ENCODE measurements at places on chromosomes 4 and X.

DNA sequence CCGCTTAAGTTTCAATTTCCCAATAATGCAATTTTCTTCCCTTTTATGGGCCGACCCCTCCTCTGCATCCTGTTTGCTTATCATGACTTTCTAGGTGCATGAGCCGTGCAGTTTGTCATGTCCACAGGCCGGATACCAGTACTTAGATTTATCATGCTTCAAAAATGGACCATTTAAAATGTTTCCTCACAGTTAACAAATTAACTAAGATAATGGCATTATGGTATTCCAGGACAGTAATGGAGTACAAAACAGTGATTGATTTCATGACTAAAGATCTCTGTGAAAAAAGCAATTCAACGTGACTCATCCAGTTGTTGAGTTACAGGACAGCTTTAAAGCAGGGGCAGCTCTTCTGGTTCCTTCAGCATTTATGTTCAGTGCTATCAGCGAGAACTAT, 23.0 kb downstream of the SNX25 start:
- DNase-seq: no peak

DNA sequence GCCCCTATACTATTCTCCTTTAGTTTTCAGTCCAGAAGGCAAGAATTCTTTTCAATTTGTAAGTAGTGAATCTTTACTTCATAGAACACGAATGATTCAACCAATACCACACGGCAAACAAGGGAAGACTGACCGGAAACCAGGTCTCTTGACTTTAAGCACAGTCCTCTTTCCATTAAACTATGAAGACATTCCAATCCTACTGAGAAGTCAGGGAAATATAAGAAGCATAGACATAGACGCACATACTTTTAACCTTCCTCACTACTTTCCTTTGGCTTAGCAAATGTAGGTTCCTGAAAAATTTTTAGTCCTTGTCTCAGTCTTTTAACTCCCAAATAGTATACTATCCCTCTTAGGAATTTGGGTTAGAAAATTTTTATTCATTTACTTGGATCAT, 9.1 kb downstream of the CHRDL1 start:
- DNase-seq: no peak

DNA sequence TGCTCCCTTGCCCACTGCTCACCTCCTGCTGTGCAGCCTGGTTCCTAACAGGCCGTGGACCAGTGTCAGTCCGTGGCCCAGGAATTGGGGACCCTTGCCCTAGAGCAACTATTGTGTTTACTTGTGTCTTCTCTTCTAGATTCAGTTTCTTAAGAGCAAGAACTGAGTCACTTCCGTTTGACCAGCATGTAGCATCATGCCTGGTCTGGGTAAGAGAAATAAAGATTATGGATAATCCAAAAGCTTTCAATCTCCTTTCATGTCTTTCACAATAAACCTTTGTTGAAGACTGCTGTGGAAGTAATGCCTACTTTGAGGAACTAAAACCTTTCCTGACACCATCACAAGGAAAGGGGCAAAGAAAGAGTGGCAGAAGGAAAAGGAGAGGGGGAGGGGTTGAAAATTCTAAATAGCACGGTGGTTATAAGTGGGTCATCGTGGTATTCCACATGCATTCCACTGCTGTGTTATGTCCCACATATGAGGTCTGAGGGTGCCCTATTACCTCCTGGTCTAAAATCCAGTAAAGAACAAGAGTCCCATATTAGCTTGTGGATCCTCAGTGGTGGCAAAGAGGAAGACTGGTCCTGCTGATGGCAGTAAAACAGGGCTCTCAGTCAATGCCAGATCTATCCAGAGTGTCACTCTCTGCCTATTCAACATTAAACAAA, 133.4 kb downstream of the RASL11B start:
- no peak for DNase-seq

DNA sequence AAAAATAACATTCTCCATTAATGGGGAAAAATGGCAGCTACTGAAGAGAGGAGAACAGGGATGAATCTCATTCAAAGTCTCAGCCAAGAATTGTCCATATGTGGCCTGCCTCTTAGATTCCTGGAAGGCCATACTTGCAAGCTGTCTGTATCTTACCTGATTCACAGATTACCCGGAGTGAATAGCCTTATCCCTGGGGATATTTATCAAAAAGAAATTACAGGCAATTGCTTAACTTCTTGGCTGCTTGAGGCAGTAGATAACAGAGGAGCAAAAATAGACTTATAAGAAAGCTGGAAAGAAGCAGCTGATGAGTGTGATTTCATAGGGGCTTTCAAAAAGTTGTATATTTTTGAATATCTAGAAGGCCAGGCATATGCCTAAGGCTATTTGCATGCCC, 68.8 kb upstream of the PPP1R2C start:
- DNase-seq: no peak

- no peak for DNase-seq
Measured at GRCh38 chrX:13495232-13495631, 74.2 kb upstream of the EGFL6 start.

DNA sequence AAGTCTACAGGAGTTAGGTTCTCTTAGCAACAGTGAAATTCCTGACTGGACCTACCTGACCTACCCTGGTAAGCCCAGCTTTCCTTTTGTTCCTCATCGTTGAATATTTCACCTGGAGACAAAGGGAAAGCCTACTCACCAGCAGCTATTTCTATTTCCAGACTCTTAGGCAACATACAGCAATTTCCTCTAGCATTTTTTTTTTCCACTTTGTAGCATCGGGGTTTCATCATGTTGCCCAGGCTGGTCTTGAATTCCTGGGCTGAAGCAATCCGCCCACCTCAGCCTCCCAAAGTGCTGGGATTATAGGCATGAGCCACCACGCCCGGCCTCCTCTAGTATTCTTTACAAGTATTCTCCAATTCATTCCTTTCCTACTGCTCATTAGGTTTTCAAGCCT, 6.8 kb upstream of the S100G start:
- no peak for DNase-seq

GRCh38 chrX:87475793-87476192, 41.8 kb upstream of the KLHL4 start:
- DNase-seq: no peak
